Ecto neural progenitor cell (in vitro differentiated cells): ENCODE measurements at places on chromosomes 13 and 19.

GRCh38 chr13:97435323-97435722 is 1.4 kb downstream of the RAP2A start:
- DNase-seq, result no peak

DNA sequence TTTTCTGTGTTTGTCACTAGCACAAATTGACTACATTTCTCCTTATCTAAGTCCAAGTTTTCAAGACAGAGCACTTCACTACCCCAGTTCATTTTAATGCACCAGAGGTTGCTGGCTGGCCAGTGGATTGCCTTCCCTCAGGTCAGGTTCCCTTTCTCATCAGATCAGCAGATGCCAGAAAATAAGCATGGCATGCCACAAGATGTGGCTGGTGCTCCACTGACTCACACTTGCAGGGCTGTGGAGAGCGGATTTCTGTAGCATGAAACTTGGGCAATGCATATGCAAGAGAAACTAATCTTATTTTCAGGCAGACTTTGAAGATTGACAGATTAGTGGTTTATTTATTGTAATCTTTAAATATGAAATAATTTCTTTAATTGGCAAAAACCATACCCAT is 79.5 kb downstream of the RUBCNL start:
- no peak for DNase-seq

DNA sequence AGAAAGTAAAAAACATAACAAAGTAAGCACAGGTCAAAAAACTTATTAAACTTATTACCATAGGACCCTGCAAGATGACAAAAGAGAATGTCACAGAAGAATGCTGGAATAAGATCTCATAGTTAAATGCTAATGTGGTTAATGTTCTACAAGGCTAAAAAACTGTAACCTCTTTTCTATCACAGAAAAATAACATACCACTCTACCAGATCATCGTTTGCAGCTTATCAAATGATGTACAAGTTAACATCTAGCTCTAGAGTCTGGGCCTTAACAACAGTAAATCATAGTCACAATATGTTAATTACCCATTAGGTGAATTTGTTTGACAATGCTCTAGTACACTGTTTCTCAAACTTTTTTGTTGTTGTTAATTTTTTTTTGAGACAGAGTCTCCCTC is 53.0 kb downstream of the NUFIP1 start:
- DNase-seq, result no peak

DNA sequence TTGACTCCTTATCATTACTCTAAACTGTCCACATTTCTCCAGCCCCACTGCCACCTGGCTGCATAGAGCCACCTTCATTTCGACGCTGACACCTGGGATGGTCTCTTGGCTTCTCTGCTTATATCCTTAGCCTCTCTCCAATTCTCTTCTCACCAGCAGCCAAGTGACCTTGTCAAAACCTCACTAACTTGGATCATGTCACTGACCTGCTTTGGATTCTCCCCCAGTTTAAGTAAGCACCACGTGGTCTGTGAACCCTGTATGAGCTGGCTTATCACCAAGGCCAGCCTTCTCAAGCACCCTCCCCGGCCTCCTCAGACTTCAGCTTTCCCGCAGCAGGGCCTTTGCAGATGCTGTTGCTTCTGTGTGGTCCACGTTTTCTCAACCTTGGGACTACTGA is 12.3 kb upstream of the GGACT start:
- DNase-seq, result no peak

DNA sequence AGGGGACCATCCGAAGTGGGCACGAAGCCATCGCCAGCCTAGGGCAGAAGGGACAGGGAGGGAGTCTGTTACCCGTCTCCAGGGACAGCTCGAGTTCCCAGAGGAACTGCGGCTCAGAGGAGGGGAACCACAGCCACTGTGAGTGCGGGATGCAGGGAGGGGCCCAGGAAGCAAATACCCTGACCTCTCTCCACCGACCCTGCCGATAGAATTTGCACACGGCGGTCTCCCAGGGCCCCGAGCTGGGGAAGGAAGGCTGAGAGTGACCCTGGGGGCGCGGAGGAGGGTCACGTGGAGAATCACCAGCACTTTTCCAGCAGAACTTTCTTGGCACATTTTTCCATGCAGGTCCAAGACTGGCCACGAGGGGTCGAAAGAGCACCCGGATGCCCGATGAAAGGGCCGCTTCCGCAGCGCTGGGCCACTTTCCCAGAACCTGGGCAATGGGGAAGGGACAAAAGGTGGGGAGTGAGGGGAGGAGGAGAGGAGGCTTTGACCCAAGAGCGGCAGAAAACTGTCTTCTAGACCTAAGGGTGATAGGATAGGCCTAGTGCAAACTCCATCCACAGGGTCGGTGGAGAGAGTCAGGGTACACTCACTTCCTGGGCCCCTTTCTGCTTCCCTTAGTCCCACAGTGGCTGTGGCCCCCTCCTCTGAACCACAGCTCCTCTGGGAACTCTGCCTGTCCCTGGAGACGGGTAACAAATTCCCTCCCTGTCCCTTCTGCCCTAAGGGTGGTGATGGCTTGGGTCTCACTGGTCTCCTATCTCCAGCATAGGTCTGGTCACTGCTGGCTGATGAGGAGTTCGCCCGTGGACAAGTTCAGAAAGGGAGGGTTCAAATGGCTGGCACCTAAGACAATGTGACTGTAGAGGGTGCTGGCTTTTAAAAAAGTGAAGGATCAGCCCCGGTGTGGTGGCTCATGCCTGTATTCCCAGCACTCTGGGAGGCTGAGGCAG is 5.3 kb upstream of the GPR4 start:
- DNase-seq, result peak; percentile 89

DNA sequence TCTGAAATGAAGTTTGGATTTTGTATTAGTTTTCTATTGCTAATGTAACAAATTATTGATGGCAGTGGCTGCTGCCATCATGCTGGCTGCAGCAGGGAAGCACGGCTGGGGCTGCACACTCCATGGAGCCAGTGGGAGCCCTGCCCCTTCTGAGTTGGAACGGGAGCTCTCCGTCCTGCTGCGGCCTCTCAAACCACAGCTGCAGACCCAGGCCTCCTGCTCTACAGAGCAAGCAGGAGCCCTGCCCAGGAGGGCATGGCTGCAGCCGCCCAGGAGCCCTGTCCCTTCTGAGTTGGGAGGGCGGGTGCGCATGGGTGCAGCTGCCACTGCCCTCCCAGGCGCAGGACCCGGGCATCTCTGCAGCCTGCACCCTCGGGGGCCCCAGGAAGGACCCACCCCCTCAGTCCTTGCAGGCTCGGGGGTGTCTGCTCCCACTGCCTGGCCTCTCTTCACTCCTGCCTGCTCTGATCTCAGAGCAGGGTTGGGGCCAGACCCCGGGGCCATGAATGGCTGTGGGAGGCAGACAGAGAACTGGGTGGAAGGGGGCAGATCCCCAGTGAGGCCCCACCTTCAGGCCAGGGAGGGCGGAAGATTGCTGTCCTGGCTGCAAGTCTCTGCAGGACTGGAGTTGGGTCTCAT is 21.0 kb upstream of the ESD start:
- DNase-seq, result no peak

GRCh38 chr13:76016799-76017400 is 380.8 kb downstream of the LMO7 start:
- DNase-seq, result no peak

- no peak for DNase-seq
Observed at GRCh38 chr13:77833331-77833863, 85.2 kb downstream of the EDNRB start.

DNA sequence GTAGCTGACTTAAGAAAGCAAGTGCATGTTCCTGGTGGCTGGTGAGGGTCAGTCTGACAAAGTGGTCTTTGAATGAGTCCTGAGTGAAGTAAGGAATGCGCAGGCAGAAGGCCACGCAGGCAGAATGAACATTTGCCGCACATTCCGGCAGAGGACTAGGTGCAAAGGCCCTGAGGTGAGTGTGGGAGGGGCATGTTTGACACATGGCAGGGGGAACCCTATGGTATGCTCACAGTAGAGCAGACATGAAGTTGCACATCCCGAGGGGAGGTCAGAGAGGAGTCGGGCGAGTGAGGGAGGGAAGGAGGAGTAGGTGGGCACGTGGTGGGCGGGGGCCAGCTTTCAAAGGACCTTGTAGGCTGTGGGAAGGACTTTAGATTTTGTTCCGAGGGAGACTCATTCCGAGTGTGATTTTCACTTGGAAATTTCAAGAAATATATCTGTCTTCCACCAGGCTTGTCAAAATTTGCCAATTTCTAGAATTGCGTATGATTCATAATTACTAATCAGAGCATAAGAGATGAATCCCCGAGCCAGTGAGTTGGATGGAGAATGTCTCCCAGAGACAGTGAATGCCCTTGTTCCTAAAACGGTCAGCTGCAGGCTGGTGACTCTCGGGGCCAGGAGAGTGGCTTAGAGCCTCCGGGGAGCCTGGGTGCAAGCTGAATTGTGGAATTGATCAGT is 40.3 kb downstream of the ERICH6B start:
- no peak for DNase-seq

DNA sequence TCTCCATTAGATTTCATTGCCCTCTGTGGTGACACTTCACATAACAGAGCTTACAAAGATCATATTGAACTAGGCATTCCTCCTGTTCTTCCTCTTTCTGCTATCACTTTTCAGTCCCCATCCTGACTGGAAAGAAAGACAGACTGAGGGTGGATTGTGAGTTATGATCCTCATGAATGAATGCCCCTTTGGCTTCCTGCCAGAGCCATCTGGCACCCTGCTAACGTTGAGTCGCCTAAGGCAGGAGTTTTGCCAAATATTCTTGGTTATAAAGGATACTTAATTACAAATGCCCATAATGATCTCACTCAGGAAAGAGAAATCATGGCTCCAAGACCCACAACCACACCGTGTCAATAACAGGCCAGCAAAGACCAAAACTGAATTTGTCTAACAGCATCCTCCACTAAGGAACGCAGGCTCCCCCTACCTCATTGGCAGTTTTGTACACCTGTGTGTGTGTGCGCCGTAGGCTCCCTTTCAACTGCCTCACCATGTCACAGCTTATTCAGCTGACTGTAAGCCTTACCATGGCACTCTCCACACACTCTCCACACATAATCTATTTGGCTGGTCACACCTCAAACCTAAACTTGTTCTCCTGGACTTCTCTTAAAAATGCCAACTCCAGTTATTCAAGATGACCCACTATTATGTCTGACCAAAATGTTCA is 15.5 kb downstream of the ZNF211 start:
- no peak for DNase-seq

DNA sequence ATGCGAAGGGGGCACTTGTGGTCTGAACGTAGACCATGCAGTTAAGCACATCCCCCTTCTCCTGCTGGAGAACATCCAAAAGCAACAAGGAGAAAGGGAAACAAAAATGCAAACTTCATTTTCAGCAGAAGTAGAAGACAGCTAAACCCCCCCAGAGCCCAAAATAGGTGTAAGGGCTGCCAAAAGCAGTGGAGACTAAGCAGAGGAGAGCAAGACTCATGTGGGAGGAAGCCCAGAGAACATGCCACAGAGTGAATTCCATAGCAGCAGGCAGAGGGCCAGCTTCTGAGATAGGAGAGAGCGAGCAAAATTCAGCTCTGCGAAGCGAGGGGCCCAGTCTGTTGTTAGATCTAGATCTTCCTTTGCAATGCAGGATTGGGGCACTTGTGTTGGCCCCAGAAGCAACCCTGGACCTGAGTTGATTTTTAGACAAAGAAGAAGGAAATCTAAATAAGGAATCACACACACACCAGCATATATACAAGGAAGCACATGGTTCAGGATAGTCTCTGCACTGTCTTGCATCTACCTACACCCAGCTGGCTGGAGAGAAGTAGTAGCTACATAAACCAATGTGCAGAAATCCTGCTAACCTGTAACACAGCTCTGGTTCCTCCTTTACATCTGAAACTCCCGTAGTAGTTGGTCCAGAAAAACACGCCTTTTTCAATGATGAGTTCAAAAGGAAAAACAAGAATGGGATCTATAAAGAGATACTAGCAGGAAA is 199.6 kb downstream of the SPRY2 start:
- no peak for DNase-seq

DNA sequence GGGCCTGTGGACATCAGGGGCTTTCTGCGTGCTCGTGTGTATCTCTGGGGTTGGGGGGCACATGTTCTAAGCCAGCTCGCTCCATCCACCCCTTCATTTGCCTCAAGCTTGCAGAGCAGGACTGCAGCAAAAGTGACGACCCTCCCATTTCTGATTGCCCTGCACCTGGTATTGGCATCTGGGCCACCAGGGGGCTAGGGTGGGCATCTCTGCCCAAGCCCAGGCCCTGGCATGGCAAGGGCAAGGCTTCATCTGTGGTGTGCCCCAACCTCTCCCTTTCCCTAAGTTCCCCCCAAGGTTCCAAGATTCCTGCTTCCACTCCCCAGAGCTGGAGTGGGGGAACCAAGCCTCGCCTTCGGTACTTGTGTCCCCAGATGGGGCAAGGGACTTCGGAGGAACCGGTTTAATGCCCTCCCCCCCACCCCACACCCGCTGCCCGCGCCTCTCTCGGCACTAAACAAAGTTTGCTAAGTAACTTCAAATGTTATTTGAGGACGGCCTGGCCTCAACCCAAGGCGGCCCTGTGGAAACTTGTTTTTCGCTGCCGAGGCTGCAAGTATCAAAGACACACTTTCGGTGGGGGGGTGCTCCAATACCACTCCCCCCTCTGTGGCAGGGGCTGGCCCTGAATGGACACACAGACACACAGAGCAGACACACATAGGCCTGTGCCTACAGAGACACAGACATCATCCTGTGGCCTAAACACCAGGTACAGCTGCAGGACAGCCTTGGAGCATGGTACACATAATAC is 12.2 kb downstream of the NFIX start:
- DNase-seq, result no peak

GRCh38 chr13:42747399-42747873 is 33.9 kb upstream of the FAM216B start:
- DNase-seq, result no peak

GRCh38 chr13:41674246-41674645 is 216.9 kb downstream of the RGCC start:
- DNase-seq, result no peak
